ENCODE measurements at places on chromosomes 2 and 18. TPM values are rescaled to one million over a fixed set of nuclear protein-coding genes. Genes with fewer than 3 reads are reported as not detected.

SYT4 gene
- not detected for total RNA-seq

RIT2 gene
- not detected for total RNA-seq

TNP1 gene
- not detected for total RNA-seq

DSG4 gene
- total RNA-seq: not detected

NYAP2 gene
- not detected for total RNA-seq

SLC30A3 gene
- total RNA-seq: under 0.01 TPM

SLC23A3 gene
- 2.4 TPM for total RNA-seq

ACVR1C gene
- under 0.01 TPM for total RNA-seq

C1QL2 gene
- total RNA-seq: not detected

RTP5 gene
- total RNA-seq: not detected

GKN2 gene
- total RNA-seq: not detected

MAPK4 gene
- total RNA-seq: not detected

LYPD6B gene
- 2.0 TPM for total RNA-seq

NMS gene
- total RNA-seq: not detected

RNF181 gene
- total RNA-seq: 290 TPM

SCYGR4 gene
- total RNA-seq: not detected

SP140 gene
- total RNA-seq: under 0.01 TPM

SELENOI gene
- 15.1 TPM for total RNA-seq

ANKRD29 gene
- total RNA-seq: 7.3 TPM

RGPD4 gene
- not detected for total RNA-seq

MFSD2B gene
- 0.28 TPM for total RNA-seq

NLRC4 gene
- not detected for total RNA-seq

GALNT13 gene
- total RNA-seq: 17.2 TPM

CNGA3 gene
- not detected for total RNA-seq

TMEM87B gene
- total RNA-seq: 27.4 TPM

SCN1A gene
- 0.28 TPM for total RNA-seq

ICA1L gene
- total RNA-seq: 4.4 TPM

HNMT gene
- total RNA-seq: 84.5 TPM

UCN gene
- total RNA-seq: 0.14 TPM

INHA gene
- total RNA-seq: 0.46 TPM

STARD6 gene
- not detected for total RNA-seq

ASXL3 gene
- total RNA-seq: 0.43 TPM

COL3A1 gene
- total RNA-seq: 5,666 TPM

ERFE gene
- total RNA-seq: 7.3 TPM

TRPM8 gene
- under 0.01 TPM for total RNA-seq

LONRF2 gene
- 0.28 TPM for total RNA-seq

OR6B2 gene
- not detected for total RNA-seq

PDCL3 gene
- 10.2 TPM for total RNA-seq

CDK15 gene
- total RNA-seq: 6.6 TPM

LCT gene
- total RNA-seq: not detected

LRRC30 gene
- total RNA-seq: not detected

FKBP1B gene
- total RNA-seq: 7.0 TPM

TEKT4 gene
- not detected for total RNA-seq

PAIP2B gene
- 0.85 TPM for total RNA-seq
